Left ventricle myocardium superior (tissue), 1 donor: ENCODE measurements at places on chromosomes 4 and X.
A peak's percentile ranks its signal among the peaks of the same experiment; 100 is the strongest.

GRCh38 chrX:139120760-139121159 is 409.2 kb upstream of the FGF13 start:
- DNase-seq, result no peak

- no peak for DNase-seq
Observed at GRCh38 chrX:68922013-68922412, 93.2 kb downstream of the EFNB1 start.

DNA sequence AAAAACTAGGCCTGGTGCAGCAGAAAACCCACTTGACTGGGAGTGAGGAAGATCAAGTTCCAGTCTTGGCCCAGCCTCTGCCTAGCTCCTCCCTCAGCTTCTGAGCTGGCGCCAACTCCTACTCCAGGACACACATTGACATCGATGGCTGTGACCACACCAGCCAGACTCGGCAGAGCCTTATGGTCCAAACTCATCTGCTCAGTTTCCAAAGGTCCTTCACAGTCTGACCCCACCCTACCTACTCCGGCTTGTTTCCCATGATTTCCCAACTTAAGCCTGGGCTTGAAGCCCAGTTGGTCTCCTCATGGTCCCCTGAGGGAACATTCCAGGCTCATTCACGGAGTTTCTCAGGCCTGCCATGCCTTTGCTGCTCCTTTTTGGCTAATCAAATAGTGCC is 10.1 kb downstream of the ELF4 start:
- DNase-seq, result peak; percentile 81

GRCh38 chr4:65416891-65417290 is 253.4 kb downstream of the EPHA5 start:
- DNase-seq, result peak; percentile 17

GRCh38 chr4:151537687-151538086 is 128.7 kb downstream of the FHIP1A start:
- no peak for DNase-seq
